ENCODE measurements at places on chromosomes 3 and 15.
A peak's percentile ranks its signal among the peaks of the same experiment; 100 is the strongest.

- DNase-seq: no peak
These were observed 453.2 kb upstream of the CDIN1 start for GRCh38 chr15:36126194-36126593.

- DNase-seq: no peak
These were observed 105.3 kb upstream of the PDZRN3 start for GRCh38 chr3:73729969-73730440.

DNA sequence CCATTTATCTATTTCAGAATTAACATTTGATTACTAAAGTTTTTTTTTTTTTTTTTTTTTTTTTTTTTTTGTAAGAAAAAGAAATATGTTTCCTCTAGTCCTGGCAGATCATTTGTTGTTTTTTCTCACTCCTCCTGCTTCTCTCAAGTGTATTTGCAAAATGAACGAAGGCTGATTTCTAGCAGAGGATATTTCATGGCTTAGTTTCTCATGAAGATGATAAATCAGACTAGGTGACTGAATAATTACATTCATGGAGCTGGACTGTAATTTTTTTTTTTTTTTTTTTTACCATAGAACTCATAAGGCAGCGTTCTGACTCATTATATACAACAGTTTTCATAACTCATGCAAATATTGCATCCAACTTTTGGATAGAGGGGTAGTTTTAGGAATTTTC, 332.5 kb upstream of the SEMA6D start:
- no peak for DNase-seq

GRCh38 chr15:100602823-100603393, 519 bp downstream of the ASB7 start:
- DNase-seq: peak; percentile 42

- no peak for DNase-seq
These were observed 244.0 kb upstream of the TBC1D5 start for GRCh38 chr3:17986348-17986816.

GRCh38 chr3:168028086-168028485, 67.6 kb downstream of the GOLIM4 start:
- no peak for DNase-seq

GRCh38 chr3:72860846-72861245, 12.6 kb upstream of the SHQ1 start:
- no peak for DNase-seq

DNA sequence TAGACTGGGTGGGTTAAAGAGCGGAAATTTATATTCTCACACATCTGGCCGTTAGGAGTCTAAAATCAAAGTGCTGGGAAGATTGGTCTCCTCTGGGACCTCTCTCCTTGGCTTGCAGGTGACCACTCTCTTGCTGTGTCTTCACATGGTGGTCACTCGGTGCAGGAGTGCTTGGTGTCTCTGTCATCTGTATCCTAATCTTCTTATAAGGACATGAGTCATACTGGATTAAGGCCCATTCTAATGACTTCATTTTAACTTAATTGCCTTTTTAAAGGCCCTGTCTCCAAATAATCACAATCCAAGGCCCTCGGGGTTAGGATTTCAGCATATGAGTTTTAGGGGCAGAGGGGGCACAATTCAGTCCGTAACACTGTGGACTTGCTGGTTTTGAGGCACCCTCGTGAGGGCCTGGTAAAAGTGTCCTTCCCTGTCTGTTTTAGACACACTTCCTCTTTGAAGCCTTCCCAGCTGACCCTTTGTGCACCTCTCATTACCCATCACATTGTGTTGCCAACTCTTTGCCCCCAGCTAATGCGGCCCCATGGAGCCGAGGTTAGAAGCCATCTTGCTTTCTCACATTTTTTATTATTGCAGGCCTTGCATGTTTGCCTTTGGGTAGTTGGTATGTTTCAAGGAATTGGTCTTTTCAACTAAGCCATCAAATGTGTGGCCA, 3.2 kb downstream of the XYLB start:
- DNase-seq: no peak

GRCh38 chr3:52865994-52866393, 31.2 kb upstream of the MUSTN1 start:
- no peak for DNase-seq

DNA sequence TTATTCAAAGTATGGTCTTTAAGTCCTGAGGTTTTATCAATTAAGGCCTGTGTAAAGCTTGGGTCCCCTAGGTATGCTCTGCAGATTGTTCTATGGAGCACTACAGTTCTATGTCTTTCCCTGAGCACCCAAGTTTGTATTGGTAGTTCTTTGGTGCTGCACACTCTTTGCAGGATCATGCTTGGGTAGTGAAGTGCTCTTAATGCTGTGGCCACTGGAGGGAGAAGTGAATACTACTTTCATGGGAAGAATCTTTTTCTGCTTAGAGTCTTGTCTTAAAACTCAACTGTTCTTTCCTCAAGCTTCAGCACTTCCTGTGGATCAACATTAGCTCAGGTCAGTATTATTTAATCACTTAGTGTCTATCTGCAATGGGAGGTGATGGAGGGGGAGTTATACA, 93.6 kb upstream of the CFAP20DC start:
- DNase-seq: no peak

DNA sequence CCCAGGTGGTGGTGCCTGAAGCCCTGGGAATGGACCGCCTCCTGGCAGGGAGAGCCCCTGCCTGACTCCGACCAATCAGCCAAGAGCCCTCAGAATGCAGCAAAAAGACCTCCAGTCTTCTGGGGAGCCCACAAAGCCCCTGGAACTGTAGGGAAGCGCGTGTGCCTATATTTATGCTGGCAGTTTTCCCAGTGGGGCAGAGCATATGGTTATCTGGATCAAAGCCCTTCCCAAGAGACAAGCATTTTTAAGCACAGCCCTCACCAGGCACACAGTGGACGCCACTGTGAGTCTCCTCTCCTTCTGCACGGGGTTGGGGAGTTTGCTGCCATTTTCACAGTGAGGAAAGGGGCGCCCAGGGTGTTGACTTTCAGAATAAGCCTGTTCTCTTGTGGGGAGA, 80.9 kb upstream of the RPL32 start:
- no peak for DNase-seq

- no peak for DNase-seq
These were observed 106.8 kb upstream of the SLC6A11 start for GRCh38 chr3:10709110-10709781.

- DNase-seq: no peak
These were observed 11.2 kb downstream of the TGM4 start for GRCh38 chr3:44885618-44886017.

- no peak for DNase-seq
These were observed 25.1 kb downstream of the SMAD3 start for GRCh38 chr15:67090297-67091070.

- DNase-seq: peak; percentile 32
These were observed 433.8 kb upstream of the SUCLG2 start for GRCh38 chr3:68088216-68088615.

- no peak for DNase-seq
These were observed 78.9 kb upstream of the GSK3B start for GRCh38 chr3:120173056-120173675.

GRCh38 chr15:45641374-45641781, 6.5 kb downstream of the SQOR start:
- DNase-seq: no peak

DNA sequence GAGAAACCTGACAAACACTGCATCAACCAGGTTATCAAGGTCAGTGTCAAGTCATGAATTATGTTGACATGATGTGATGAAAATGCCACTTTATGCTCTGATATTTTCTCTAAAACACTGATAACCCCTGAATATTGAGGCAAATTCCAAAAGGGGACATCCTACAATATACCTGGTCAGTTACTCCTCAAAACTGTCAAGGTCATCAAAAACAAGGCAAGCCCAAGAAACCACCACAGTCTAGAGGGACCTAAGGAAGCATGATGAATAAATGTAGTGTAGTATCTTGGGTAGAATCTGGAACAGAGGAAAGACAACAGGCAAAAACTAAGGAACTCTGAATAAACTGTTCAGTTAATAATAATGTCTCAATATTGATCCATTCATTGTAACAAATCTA, 275.3 kb upstream of the THRB start:
- no peak for DNase-seq

- no peak for DNase-seq
These were observed 8.4 kb downstream of the TMEM43 start for GRCh38 chr3:14133188-14133800.

- DNase-seq: no peak
These were observed 165.3 kb upstream of the TBL1XR1 start for GRCh38 chr3:177362626-177363025.

GRCh38 chr3:129448186-129448895, 8.3 kb downstream of the IFT122 start:
- no peak for DNase-seq

DNA sequence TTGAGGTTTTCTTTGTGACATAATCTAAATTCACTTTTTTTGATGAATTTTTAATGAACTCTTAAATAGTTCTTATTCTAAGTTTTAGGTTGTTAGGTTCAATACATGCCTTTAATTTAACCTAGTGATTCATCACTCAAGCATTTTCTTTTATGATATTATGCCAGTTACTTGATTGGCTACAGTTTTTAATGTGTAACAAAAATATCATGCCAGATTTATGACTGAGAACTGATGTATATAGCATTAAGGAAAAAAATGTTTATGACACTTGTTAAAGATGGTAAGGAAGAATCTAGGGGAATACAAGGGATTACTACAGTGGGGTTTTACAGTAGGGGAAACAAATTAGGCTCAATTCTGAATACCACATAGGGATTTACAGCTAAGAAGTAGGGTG, 103.1 kb downstream of the VGLL3 start:
- no peak for DNase-seq

Data from stimulated activated naive CD8-positive, alpha-beta T cell treated with anti-CD3 and anti-CD28 coated beads, Interleukin-15, Interleukin-2, amounts not matched to agents 100 U/mL and 50 U/mL, for 24 hours (primary cell).